ENCODE measurements at places on chromosomes 5 and 9. TPM values are rescaled to one million over a fixed set of nuclear protein-coding genes. Genes with fewer than 3 reads are reported as not detected.
A peak's percentile ranks its signal among the peaks of the same experiment; 100 is the strongest.

GRCh38 chr5:10673017-10673389 is 88.0 kb downstream of the DAP start:
- no peak overlapping the region for H3K4me3 ChIP-seq
- H3K4me1 ChIP-seq: no peaks in the 10 kb centered on the region
- H3K27me3 ChIP-seq: peaks cover 3% of the 10 kb centered on the region

- DNase-seq: no peak
- H3K4me1 ChIP-seq: peaks cover 7% of the 10 kb centered on the region
- H3K4me3 ChIP-seq: no peak overlapping the region
- H3K27ac ChIP-seq: no peak overlapping the region
- H3K36me3 ChIP-seq: no peaks in the 10 kb centered on the region
- H3K27me3 ChIP-seq: no peaks in the 10 kb centered on the region
Observed at GRCh38 chr9:3810231-3810630, 284.4 kb upstream of the RFX3 start.

The SPATA31E1 gene
- not detected for total RNA-seq

GRCh38 chr9:38214432-38214831 is 145.4 kb upstream of the SHB start:
- H3K27me3 ChIP-seq: peaks cover 5% of the 10 kb centered on the region
- DNase-seq: no peak
- H3K4me3 ChIP-seq: no peak overlapping the region
- no peaks in the 10 kb centered on the region for H3K4me1 ChIP-seq
- H3K27ac ChIP-seq: no peak overlapping the region

The CYSRT1 gene
- 0.50 TPM for total RNA-seq

The ZNF483 gene
- total RNA-seq: 3.2 TPM

DNA sequence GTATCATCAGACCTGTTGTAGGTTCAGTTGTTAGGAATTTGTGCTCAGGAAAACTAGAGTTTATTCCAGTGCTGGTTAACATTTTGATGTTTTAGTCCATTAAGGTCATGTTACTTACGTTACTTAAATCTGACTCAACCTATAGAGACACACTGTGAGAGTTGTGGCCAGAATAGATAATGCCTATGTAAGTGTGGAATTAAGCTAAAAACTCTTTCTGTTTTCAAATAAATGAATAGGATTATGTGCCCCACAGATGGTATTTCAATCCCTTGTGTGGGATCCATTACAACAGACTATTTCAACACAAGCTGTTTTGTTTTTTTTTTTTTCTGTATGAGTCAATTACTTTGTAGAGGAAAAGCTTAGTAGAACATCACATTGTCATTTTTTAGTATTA is 68.1 kb downstream of the MEGF10 start:
- peaks cover 2% of the 10 kb centered on the region for H3K27me3 ChIP-seq
- H3K4me3 ChIP-seq: no peak overlapping the region
- no peak for DNase-seq
- no peaks in the 10 kb centered on the region for H3K36me3 ChIP-seq

- no peaks in the 10 kb centered on the region for H3K27me3 ChIP-seq
- H3K4me1 ChIP-seq: peaks cover 78% of the 10 kb centered on the region
- peaks cover 90% of the 10 kb centered on the region for H3K36me3 ChIP-seq
Observed at GRCh38 chr9:89471390-89471789, 26.5 kb downstream of the SEMA4D start.

GRCh38 chr5:73966451-73966850 is 340.5 kb downstream of the ARHGEF28 start:
- H3K27me3 ChIP-seq: no peaks in the 10 kb centered on the region
- no peak overlapping the region for H3K27ac ChIP-seq
- H3K4me3 ChIP-seq: no peak overlapping the region
- DNase-seq: no peak
- H3K36me3 ChIP-seq: no peaks in the 10 kb centered on the region
- no peaks in the 10 kb centered on the region for H3K4me1 ChIP-seq

- no peaks in the 10 kb centered on the region for H3K27me3 ChIP-seq
- peaks cover 7% of the 10 kb centered on the region for H3K36me3 ChIP-seq
- H3K27ac ChIP-seq: no peak overlapping the region
- no peak for DNase-seq
- no peak overlapping the region for H3K4me3 ChIP-seq
Observed at GRCh38 chr5:81154725-81155124, 78.4 kb upstream of the CKMT2 start.

The IFNA2 gene
- not detected for total RNA-seq

GRCh38 chr9:36214571-36214970 is 23.9 kb downstream of the CLTA start:
- H3K27ac ChIP-seq: no peak overlapping the region
- H3K36me3 ChIP-seq: peaks cover 76% of the 10 kb centered on the region
- no peaks in the 10 kb centered on the region for H3K27me3 ChIP-seq
- no peak for DNase-seq
- no peak overlapping the region for H3K4me3 ChIP-seq
- peaks cover 45% of the 10 kb centered on the region for H3K4me1 ChIP-seq

- no peaks in the 10 kb centered on the region for H3K27me3 ChIP-seq
- no peaks in the 10 kb centered on the region for H3K36me3 ChIP-seq
- H3K27ac ChIP-seq: no peak overlapping the region
- no peak for DNase-seq
Observed at GRCh38 chr9:30522486-30522885, 1862.0 kb upstream of the ACO1 start.

DNA sequence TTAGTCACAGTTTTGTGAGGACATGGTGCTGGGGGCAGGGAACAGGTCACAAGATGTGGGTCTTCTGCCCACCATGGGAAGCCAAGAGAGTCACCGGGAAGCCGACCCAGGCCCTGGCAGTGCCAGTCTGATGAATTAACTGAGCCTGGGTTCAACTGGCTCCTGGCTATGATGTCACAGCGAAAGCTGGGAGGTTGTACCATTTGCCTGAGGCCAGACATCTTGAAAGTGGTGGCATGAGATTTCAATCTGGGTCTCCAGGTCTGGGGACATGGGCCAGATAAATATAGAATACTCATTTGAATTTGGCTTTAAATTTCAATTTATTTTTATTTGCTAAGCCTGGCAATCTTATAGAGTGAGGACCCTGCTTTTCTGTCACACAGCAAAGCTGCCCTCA is 280.9 kb downstream of the NSG2 start:
- no peaks in the 10 kb centered on the region for H3K36me3 ChIP-seq
- H3K4me3 ChIP-seq: no peak overlapping the region
- peaks cover 1% of the 10 kb centered on the region for H3K4me1 ChIP-seq
- peaks cover 4% of the 10 kb centered on the region for H3K27me3 ChIP-seq

DNA sequence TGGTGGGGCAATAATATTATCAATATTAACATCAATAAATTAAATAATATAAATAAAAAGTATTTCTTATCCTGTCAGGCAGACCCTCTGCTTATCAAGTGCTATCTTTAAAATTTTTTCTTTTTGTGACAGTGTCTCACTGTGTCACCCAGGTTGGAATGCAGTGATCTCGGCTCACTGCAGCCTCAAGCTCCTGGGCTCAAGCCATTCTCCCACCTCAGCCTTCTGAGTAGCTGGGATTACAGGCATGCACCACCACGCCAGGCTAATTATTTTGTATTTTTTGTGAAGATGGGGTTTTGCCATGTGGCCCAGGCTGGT is 53.2 kb downstream of the NDST1 start:
- no peak overlapping the region for H3K4me3 ChIP-seq
- no peaks in the 10 kb centered on the region for H3K36me3 ChIP-seq
- no peak overlapping the region for H3K27ac ChIP-seq
- no peak for DNase-seq
- H3K27me3 ChIP-seq: no peaks in the 10 kb centered on the region

DNA sequence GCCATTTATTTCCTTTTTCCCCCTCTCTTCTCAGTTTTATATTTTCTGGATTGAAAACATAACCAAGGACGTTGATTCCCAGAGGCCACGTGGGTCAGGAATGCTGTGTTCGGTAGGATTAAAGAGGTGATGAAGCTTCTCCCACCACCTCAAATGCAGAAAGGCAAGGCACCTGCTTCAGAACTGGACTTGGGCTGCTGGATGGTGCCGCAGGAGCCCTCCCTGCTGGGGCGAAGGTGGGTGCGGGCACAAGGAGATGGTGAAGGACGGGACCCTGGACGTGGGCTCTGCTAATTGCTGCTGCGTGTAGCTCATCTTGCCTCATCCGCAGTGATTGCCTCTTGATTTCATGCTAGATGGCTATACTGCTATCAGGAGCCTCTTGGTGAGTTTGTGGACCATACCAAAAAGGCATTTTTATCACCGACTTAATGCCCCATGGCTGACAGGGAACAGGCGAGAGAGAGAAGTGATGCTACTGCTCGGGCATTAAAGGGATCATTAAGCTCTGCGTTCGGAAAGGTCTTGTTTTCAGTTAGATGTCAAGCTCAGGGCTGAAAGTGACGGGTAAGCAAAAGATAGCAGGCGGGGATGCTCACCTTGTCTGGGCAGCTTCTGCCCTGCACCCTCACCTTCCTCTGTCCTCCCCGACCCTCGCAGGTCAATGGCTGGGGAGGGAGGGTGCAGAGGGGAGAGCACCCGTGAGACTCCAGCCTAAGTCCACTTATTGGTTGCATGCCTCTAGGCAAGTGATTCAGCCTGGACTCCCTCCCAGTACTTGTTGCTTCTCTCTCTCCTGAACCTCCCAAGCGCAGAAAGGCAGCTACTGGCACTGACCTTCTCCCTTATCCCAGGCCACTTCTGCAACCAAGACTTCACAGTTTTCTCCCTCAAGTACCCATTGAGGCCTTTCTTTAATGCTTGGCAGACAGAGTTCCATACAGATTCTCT is 71.6 kb upstream of the FSTL4 start:
- no peak overlapping the region for H3K27ac ChIP-seq
- no peaks in the 10 kb centered on the region for H3K36me3 ChIP-seq
- peaks cover under 1% of the 10 kb centered on the region for H3K27me3 ChIP-seq
- peaks cover 3% of the 10 kb centered on the region for H3K4me1 ChIP-seq
- no peak for DNase-seq

The NEUROG1 gene
- total RNA-seq: not detected

The EIF4EBP3 gene
- 15.0 TPM for total RNA-seq

GRCh38 chr5:34854459-34855174 is 15.7 kb downstream of the TTC23L start:
- no peak overlapping the region for H3K27ac ChIP-seq
- H3K36me3 ChIP-seq: no peaks in the 10 kb centered on the region
- no peak for DNase-seq

GRCh38 chr5:103224118-103224893 is 34.3 kb upstream of the MACIR start:
- H3K4me3 ChIP-seq: no peak overlapping the region
- peaks cover 28% of the 10 kb centered on the region for H3K27me3 ChIP-seq
- H3K4me1 ChIP-seq: no peaks in the 10 kb centered on the region
- peak; percentile 36 for DNase-seq
- H3K36me3 ChIP-seq: no peaks in the 10 kb centered on the region

DNA sequence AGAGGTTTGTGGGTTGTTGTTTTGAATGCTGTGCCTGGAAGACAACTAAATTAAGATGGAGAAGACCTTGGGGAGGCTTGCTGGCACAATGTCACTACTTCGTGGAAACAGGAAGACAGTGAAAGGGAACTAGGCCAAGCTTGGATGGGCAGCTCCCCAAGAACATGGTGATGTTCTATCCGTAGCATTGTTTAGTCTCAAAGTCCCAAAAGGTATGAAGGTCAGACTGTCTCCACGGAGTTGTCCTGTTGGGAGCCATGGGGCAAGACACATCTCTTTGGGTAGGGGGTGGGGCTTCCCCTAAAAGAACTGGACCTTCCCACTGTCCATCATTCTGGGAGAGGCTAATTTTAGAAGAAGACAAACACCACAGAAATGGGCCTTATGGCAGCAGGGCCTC is 140.5 kb downstream of the ENTREP1 start:
- H3K27me3 ChIP-seq: peaks cover 2% of the 10 kb centered on the region
- peaks cover 2% of the 10 kb centered on the region for H3K4me1 ChIP-seq
- no peak overlapping the region for H3K27ac ChIP-seq
- H3K36me3 ChIP-seq: no peaks in the 10 kb centered on the region

DNA sequence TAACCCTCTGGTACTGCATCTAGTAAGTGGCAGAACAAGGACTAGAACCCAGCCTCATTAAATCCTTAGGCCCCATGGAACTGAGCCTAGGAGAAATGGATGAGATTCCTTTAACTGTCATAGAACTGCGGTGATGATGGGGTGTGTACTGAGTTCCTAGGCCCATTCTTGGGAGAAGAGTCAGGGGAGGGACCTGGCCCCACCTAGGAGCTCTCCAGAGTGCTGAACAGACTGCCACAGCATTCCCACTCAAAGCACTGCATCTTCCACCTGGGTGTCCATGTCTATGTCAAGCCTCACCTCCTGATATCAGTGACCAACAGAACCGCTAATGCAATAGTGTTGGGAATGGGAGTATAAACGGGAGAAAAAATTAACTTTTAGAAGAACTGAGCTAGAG is 36.6 kb downstream of the TTLL11 start:
- peaks cover 13% of the 10 kb centered on the region for H3K27me3 ChIP-seq
- no peak for DNase-seq
- peaks cover 8% of the 10 kb centered on the region for H3K4me1 ChIP-seq
- H3K27ac ChIP-seq: no peak overlapping the region
- no peaks in the 10 kb centered on the region for H3K36me3 ChIP-seq

- DNase-seq: no peak
- H3K4me3 ChIP-seq: peak overlapping the region; percentile 98
- no peaks in the 10 kb centered on the region for H3K27me3 ChIP-seq
- H3K4me1 ChIP-seq: peaks cover 72% of the 10 kb centered on the region
Observed at GRCh38 chr5:43312699-43313034, 545 bp downstream of the HMGCS1 start.

DNA sequence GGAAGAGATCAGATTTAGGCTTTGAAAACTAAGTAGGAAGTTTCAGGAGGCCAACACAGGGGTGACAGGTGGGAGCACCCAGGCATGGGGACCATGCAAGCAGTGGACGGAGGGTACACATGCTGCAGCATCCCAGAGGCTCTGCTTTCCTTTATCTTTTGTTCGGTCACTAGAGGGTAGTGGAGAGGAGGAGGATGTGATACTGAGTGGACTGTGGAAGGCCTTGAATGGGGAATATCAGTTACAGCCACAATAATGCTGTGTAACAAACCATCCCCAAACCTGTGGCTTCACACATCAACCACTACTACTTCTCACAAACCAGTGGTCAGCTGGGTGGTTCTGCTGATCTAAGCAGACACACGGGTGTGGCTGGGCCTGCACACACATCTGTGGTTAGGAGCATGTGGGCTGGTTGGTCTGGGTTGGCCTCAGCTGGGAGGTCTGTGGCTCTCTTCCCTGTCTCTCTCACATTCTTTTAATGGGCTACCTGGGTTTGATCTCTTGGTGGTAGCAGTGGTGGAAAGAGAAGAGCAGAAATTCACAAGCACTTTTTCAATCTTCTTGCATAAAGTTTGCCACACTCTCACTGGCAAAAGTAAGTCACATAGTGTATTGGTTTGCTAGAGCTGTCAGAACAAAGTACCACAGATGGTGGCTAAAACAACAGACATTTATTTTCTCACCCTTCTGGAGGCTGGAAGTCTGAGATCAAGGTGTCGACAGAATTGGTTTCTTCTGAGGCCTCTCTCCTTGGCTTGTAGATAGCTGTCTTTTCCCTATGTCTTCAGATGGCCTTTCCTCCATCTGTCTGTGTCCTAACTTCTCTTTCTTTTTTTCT is 238.7 kb downstream of the AGTPBP1 start:
- no peak overlapping the region for H3K27ac ChIP-seq
- H3K4me1 ChIP-seq: no peaks in the 10 kb centered on the region

- no peak overlapping the region for H3K4me3 ChIP-seq
- no peaks in the 10 kb centered on the region for H3K4me1 ChIP-seq
- no peak for DNase-seq
- no peak overlapping the region for H3K27ac ChIP-seq
- H3K27me3 ChIP-seq: no peaks in the 10 kb centered on the region
Observed at GRCh38 chr9:2340046-2340760, 281.4 kb upstream of the VLDLR start.

Measured in activated T-helper 2 cell treated with anti-CD3 and anti-CD28 coated beads, Interferon-gamma antibody, Interleukin-2, Interleukin-4, amounts not matched to agents 10 μg/mL and 5 μg/mL and 100 μg/mL, durations not matched to agents 14 hours and 24 hours and 36 hours (primary cell).